DMS79 treated with DMSO at 0.1 percent for 48 hours (cell line): ENCODE measurements at places on chromosomes 12 and 14.
A peak's percentile ranks its signal among the peaks of the same experiment; 100 is the strongest.

DNA sequence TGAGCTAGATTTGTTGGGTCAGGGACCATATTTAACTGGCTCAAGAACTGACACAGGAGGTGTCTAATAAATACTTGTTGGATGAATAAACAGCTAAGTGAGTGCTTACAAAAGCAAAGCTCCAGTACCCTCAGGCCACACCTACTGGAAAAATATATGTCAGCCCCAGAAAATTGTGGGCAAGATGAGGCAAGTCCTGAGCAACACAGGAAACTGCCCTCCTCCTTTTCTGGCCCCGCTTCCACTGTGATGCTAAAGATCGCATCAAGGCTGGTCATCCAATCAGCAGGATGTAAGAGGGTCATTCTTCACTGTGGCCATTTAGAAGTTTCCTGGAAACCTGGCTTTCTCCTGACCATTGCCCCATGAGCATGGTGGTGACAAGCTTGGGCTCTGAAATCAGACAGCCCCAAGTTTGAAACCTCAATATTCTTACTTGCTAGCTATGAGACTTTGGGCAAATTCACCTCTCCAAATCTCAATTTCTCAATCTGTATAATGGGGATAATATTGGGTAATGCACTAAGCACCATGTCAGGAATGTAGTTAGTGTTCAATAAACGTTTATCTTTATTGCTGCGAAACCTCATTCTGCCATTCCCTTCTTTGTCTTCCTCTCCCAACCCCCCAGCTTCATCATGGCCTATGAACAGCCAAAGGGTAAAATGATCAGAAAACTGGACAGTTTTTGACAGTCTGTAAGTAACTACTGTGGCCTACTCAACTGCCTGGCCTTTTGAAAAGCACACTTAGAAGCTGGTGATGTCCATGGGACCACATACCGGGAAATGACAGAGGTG is 139.3 kb upstream of the PZP start:
- DNase-seq = no peak

- peak; percentile 53 for DNase-seq
Observed at GRCh38 chr12:49187184-49187583, 1.7 kb downstream of the TUBA1A start.

DNA sequence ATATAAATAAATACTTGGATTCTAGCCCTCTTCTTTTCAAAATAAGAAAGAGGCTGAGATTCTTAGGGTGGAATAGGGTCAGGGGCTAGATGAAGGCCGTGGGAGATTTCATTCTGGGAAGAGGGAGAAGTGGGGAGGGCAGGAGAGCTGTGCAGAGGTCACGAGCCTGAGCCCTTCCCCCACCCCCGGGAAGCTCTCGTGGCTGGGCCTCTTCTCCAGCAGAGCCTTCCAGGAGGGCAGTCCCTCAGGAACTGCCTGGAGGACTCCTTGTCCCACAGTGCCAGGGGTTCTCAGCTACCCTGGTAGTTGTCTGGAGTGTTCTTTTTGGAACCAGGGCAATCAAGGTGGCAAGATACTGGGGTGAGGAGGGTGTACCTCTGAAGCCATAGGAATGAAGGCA is 94.0 kb downstream of the ESR2 start:
- no peak for DNase-seq

- DNase-seq = peak; percentile 64
Observed at GRCh38 chr14:93892923-93893558, 34.1 kb upstream of the FAM181A start.

DNA sequence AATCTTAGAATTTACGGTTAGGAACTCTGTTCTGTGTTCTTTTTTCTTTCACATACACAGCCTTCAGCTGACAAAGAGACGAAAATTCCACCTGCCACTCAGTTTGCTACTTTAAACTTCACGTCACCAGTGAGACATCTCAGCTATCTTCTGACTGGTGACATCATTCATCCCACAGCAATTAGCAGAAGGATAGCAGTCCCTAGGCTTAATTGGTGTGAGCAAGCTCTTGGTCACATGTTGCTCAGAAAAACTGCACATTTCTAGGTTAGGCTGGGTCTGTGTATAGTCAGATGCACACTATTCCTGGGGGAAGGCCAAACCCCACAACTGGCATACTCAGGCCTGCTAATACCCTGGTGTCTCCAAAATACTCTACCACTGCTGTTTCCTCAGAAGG is 23.9 kb downstream of the SLC7A7 start:
- no peak for DNase-seq

GRCh38 chr12:52358575-52359350 is 8.5 kb downstream of the KRT85 start:
- DNase-seq = no peak

DNA sequence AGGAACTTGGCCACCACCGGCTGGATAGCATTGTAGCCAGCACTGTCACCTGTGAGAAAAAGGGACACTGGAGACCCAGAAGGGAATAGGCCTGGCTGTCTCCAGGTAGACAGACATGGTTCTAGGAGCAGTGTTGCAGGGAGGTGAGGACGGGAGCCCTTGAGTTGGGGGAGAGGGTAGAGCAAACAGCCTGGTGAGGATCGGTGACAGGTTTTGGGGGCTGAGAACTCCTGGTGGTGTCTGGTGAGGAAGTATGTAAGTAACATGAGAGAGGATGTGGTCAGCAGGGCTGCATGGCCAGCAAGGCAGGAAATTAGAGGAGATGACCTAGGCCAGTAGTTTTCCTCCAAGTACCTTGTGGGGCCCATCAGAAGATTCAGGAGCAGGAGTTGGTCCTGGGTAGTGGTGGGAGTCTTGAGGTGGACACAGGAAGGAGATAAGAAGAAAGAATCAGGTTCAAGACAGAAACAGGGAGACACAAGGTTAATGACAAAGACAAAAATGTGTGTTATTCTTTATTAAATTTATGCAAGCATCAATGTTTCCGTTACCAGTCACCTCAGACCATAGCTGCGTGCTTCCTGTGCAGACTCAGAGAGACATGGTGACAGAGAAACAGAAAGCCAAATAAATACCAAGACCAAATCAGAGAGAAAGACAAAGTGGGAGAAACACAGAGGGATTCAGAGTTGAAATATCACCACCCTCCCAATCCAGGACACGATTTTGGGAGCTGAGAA is at the start of gene ARHGAP9:
TSS of gene ARHGAP9 (minus strand) at position 491 of the 740 bp plus-strand sequence. CDS start at position 31, 460 bp downstream.
- no peak for DNase-seq

DNA sequence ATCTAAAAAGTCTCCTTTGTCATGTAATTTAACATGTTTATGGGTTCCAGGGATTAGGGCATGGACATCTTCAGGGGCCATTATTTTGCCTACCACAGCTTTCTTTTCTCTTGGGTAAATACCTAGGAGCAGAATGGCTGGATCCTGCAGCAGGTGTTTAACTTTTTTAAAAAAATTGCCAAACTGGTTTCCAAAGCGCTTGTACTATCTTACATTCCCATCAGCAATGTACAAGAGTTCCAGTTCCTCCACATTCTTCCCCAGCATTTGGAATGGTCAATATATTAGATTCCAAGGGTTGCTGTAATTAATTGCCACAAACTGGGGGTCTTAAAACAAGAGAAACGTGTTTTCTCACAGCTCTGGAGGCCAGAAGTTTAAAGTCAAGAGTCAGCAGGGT is 27.7 kb upstream of the MYL2 start:
- no peak for DNase-seq

GRCh38 chr12:121580959-121581685 is at the start of gene KDM2B:
TSS of gene KDM2B (minus strand) at chr12:121581023. CDS start at chr12:121580911, 112 bp downstream.
- DNase-seq = peak; percentile 50

DNA sequence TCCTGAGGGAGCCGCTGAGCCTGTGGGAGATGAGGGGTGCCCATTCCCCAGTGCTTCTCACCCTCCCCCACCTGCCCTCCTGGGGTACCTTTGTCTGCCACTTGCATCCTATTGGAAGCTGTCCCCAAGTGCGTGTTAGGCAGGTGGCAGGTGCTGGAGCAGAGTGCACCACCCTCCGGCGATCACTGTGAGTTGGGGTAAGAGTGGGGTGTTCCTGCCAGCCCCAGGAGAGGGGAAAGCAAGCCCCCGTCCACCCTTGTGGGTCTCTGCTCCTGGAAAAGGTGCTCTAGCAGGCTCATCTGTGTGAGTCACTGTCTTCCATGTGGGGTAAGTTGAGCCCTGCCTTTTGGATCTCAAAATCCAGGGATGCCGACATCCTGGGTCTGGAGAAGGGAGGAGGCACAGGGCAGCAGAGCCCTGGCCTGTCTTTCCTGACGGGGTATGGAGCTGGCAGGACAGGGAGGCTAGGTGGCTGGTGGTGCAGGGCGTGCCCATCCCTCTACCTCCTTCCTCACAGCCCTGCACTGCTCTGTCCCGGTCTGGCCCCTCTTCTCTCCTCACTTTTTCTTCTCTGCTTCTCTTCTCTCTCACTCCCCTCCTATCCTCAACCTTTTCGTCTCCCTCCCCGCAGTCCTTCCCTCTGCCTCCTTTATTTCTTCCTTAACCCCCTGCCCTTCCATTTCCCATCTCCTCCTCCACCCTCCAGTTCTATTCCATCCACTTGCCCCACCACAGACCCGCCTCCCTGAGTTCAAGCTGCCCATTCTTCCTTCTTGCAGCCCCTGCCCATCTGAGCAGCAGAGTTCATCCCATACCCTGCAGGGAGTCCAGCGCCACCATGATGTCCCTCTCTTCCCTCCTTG is 20.1 kb upstream of the KRT7 start:
- DNase-seq = no peak

DNA sequence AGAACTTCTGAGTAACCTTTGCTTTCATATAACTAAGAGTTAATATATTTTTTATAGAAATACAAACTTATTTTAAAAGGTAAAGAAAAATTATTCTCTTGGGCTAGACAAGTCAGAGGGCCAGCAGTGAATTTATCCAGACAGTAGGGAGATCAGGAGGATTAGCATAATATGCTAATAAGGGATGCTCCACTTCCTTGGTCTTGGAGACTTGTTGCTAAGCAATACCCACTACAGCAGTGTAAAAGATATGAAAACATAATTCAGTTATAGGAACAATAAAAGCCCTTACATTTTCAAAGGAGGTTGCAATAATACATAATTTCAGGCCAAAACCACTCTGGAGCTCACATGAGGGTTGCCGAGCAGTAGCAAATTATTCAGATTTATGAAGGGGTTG is 615.6 kb downstream of the KCNH5 start:
- no peak for DNase-seq

- peak; percentile 14 for DNase-seq
Observed at GRCh38 chr14:20412411-20412810, 890 bp downstream of the TEP1 start.

DNA sequence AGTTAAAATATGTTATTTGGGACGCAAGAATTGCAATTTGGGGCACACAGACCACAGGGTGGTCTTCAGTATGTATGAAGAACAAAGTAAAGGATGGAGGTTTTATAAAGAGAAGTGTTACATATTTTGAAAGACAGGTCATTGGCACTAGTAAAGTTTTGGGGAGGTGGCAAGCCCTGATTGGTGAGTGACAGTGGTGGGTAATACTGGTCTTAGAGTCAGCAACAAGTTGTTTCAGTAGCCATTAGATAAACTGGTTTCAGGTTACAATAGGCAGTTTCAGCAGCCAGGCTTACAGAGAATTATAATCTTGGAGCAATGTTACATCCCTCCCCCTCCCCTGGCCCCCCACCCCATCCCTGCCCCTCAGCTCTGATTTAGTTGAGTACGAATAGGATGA is 17.5 kb downstream of the MARK3 start:
- DNase-seq = no peak

GRCh38 chr14:78986989-78987388 is 816.8 kb downstream of the NRXN3 start:
- no peak for DNase-seq

DNA sequence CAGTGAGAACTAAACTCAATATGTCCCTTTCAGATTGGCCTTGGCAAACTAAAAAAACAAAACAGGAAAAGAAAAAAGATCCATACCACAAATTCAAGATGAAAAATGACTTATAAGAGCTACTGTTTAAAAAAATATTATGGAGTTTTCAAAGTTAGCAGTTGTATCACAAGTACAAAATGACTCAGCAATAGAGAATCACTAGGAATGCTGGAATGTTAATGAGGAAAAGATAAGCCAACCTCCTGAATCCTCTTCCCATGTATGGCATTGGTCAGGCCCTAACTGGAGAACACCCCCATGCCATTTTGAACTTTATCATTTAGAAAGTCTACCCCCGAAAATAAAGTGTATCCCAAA is 62.2 kb downstream of the PPP1R36 start:
- DNase-seq = no peak

DNA sequence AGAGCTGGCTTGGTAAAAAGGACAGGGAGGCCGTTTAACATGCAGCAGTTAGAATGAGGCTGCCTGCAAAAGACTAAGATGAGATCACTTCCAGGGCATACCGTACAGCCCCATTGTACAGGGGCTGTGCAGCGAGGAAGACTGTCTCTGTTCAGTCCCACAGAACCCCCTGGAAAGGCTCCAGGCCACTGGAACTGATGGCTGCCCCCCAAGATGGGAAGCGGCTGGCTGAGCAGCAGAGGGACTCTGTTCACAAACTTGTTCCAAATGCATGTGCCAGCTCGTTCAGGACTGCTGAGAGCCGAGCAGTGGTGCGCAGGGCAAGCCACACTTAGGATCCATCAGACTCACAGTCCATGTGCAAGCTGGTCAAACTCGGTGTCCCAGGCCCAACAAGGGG is 82.9 kb downstream of the CHGA start:
- no peak for DNase-seq

DNA sequence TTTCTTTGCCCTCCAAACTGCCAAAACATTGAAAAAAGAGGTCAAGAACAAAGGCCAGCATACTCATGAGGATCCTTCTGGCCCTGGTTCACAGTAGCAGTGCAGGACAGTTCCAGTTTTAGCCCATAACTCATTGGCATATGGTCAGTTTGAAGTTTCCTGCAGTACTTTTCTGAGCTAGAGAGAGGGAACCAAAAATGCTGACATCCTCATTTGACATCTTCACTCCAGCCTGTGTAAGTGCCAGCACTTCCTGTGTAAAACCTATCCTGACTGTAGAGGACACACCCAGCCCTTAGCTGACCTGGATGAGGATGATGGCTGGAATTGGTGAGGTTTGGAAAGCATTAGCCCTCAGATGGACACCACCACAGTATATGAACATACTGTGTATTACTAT is 84.1 kb downstream of the FGD4 start:
- no peak for DNase-seq

DNA sequence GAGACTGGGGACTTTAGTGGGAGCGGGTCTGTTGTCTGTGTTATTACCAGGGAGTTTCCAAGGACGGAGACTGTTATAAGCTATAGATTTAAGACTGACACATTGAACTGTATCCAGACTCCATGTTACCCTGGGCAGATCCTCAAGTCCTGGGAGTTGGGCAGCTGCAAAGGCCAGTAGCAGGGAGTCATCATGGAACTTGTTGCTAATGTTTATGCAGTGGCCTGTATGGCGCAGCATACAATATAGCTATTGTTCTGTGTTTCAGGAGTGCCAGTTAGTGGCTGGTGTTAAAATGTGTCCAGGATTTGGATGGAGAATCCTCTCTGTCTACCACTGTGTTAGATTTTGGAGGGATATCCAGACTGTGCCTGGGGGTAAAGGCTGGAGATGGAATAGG is 31.7 kb downstream of the SMOC1 start:
- no peak for DNase-seq

DNA sequence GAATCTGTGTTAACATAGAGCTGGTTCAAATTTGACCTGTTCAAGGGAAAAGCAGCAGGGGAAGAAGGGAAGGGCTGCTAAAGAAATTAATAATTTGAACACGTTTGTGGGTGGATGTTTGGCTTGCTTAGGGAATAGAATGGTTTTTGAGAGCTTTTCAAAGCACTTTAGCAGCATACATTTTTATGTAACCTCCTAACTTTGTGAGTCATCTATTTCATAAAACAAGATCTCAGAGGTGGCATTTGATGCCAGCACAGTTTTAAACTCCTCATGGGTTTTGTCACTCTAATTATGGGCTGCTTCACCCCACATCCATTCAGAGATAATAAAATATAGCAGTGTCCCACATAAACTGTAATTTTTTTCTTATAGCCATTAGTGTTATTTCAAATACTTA is 143.8 kb downstream of the ACSS3 start:
- DNase-seq = no peak

- DNase-seq = peak; percentile 59
Observed at GRCh38 chr12:57836442-57837375, 9.8 kb downstream of the CTDSP2 start.
